GM12878 (cell line): ENCODE measurements at places on chromosomes 12 and 14. TPM values are rescaled to one million over a fixed set of nuclear protein-coding genes. Genes with fewer than 3 reads are reported as not detected.

DNA sequence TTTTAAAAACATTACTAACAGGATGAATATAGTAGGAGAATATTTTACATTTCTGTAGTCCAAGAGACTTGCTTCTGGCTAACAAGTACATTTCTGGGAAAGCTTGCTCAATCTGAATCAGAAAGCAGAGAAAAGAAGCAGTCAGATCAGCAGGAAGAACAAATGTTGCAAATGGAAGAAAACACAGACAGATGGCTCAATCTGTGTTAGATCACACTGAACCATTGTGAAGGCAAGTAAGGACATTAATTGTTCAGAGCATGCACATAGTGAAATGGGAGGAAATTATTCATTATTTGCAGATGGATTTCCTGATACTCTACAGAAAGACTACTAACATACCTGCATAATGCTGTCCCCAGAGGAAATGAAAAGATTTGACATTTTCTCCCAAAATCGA, 65.2 kb upstream of the CNOT2 start:
- H3K4me3 ChIP-seq, result no peak overlapping the region
- H3K27me3 ChIP-seq, result no peaks in the 10 kb centered on the region
- no peak overlapping the region for H3K27ac ChIP-seq

The NFATC4 gene
- total RNA-seq, result 13.5 and 19.2 TPM in 2 replicates

DNA sequence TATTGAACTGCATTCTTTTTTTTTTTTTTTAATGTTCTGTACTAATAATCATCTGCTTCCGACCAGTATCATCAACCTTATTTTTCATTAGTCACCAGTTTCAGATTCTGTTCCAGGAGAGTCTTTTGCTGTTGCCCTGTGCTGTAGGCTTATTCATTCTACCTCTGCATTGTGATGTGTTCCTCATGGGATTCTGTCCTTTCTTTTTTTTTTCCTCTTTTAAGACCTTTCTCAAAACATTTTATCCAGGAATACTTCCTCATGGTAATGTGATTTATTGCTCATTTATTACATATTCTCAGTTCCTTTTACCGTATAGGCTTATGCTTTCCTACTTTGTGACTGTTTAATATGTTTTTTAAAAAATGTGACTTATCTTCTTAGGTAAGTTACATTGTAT, 4.8 kb downstream of the NDUFA9 start:
- H3K36me3 ChIP-seq, result peaks cover 2% of the 10 kb centered on the region; the same call in 1 of the 2 replicates
- no peaks in the 10 kb centered on the region for H3K27me3 ChIP-seq
- H3K4me1 ChIP-seq, result 0 out of 2 replicates have a peak, but pooled peaks cover 3% of the 10 kb centered on the region
- no peak overlapping the region for H3K4me3 ChIP-seq
- H3K27ac ChIP-seq, result no peak overlapping the region

DNA sequence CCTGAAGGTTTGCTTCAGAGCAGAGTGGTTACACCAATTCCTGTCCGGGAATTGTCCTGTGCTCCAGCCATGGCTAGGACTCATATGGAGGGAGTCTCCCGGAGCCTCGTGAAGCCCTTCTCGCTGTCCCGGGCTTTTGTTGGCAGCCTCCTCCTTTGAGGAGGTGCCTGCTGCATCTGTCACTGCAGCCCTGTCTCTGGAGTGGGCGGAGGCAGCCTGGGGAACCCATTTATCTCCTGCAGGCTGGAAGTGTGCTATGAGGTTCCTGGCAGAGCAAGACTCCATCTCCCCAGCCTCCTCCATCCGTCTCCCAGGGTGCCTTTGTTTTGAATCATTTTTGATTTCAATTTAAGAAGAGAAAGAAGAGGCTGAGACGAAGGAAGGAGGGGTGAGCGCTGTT, 355.3 kb downstream of the GLT1D1 start:
- H3K36me3 ChIP-seq, result no peaks in the 10 kb centered on the region
- DNase-seq, result no peak
- no peak overlapping the region for H3K4me3 ChIP-seq
- H3K4me1 ChIP-seq, result no peaks in the 10 kb centered on the region
- no peaks in the 10 kb centered on the region for H3K27me3 ChIP-seq
- no peak overlapping the region for H3K27ac ChIP-seq

The IL26 gene
- total RNA-seq, result not detected in 2 replicates

The TSPAN19 gene
- total RNA-seq, result not detected in 2 replicates

- no peak for DNase-seq
- no peaks in the 10 kb centered on the region for H3K36me3 ChIP-seq
- H3K4me1 ChIP-seq, result no peaks in the 10 kb centered on the region
- H3K27ac ChIP-seq, result no peak overlapping the region
Measured at GRCh38 chr12:113823016-113823415, 143.1 kb downstream of the RBM19 start.

DNA sequence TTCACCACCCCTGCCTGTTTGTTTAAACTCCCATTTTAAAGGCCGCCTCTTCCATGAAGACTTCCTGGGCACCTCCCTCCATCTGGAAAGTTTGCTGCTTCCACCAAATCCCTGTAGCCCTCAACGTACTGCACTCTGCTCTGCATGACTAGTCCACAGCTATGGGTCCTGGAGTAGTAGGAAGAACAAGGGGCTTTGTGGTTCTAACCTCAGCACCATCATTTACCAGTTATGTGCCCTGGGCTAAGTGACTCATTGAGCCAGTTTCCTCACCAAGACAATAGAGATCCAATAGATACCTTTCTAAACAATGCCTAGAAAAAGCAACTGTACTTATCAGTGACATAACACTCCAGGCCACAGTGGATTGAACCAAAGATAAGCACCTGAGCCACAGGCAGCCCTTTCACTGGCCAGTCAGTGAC, 8.5 kb upstream of the LTBP2 start:
- no peak overlapping the region for H3K4me3 ChIP-seq
- no peaks in the 10 kb centered on the region for H3K36me3 ChIP-seq
- no peak for DNase-seq
- peaks cover 12% of the 10 kb centered on the region for H3K4me1 ChIP-seq
- no peak overlapping the region for H3K27ac ChIP-seq
